ENCODE measurements at places on chromosomes 3 and 15.

- no peak for DNase-seq
Observed at GRCh38 chr3:133007601-133008000, 30.6 kb upstream of the TMEM108 start.

DNA sequence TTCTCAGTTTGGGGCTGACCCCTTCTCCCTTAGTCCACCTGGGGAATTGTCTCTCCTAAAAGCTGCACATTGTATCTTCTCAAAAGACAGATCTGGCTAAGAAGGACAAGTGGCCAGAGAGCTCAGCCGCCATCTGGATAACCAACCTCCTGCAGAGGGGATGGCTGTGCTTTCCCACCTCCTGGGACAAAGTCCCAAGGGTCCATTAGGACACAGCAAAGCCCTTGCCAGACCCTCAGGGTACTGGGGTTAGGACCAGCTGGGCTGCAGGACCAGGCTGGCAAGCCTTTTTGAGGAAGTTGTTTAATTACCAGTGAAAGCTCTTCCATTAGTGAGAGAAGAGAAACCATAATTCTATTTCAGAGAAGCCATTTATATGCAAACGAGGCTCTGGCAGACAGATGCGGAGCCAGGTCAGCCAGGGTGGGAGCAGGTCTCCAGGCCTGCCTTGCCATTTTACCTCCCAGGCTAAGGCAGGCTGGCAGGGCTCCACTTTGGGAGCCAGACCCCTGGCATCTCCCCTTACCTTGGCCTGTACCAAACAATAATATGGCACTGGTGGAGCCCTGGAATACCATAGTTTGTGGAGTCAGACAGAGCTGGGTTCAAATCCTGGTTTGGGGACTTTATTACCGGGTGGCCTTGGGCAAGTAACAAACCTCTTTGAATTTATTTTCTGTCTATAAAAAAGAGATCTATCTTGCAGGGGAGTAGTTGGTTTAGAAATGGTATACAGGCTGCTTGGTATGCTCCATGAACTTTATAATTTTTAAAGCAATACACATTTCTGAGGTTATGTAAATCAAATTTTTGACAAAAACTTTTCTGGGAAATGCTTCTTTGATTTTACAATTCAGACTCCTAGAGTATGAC, 17.9 kb downstream of the SHF start:
- DNase-seq: no peak

DNA sequence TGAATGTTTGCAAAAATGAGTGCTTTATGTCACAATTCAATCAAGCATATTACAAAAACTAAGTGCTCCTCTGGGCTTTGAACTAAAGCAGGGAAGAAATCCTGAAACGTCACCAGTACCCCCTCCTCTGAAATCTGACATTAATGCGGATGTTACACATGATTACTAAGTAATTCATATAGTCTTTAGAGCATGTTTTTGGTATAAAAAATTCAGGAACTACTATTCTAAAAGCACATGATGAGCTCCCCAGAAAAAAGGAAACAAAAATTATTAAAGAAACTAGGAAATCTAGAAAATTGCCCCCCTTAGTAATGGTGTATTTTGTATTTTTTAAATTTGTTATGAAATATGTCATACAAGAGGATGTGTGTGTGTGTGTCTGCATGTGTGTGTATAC, 87.7 kb downstream of the MYO5A start:
- no peak for DNase-seq

GRCh38 chr15:65346856-65347598, 30.8 kb downstream of the IGDCC3 start:
- no peak for DNase-seq

DNA sequence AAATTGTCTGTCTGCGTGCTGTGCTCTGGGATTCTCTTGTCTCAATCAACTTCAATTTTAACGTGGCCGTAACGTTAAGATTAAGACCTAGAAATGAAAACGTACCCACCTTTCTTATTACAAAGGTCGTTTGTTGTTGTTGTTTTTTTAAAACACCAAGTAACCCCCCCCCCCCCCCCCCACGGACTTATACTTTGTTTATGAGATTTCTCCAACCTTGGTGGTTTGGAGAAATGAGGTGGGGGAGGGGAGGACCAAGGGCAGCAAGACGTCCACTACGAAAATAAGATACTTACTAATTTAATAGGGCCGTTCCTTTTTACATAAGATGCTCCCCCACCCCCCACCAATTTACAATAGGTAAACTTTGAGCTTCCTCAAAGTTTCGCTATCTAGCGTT, 244.4 kb upstream of the TOPAZ1 start:
- no peak for DNase-seq

DNA sequence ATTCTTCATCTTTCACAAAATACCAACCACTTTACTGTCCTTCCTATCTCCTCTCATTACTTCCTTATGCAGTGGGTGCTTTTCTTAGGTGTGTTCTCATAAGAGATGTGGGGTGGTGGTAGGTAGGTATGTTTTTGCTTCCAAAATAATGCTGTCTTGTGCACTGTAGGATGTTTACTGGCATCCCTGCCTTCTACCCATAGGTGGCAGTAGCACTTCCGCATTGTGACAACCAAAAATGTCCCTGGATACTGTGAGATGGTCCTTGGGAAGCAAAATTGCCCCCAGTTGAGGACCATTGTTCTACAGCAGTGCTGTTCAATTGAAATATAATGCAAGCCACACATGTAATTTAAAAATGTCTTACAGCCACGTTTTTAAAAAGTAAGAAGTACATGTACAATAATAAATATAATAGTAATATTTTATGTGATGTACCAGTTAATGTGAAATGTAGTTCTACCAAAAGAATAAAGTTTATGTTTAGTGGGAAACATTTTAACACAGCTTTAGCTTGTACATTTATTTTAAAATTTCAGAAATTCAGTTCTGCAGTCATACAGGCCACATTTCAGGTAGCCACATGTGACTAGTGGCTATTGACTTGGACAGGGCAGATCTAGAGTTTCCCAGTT, 75.2 kb downstream of the NEO1 start:
- DNase-seq: no peak

DNA sequence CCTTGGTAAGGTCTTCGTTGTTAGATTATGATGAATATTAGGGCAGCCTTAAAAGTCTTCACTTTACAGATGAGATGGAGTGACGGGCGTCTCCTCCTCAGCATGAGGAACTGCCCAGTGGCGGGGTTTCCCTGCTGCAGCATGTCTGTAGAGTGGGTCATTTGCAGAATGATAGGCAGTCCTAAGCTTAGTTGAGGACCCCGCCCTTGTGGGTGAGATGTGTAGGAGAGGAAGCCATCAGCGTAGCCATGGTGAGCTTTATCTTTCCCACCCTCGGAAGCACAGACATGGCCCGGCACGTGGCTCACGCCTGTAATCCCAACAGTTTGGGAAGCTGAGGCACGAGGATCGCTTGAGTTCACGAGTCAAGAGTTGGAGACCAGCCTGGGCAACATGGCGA, 877 bp downstream of the NIT2 start:
- no peak for DNase-seq

GRCh38 chr3:32551496-32551895, 19.2 kb downstream of the DYNC1LI1 start:
- no peak for DNase-seq

GRCh38 chr15:83039206-83039605, 27.8 kb upstream of the C15orf40 start:
- DNase-seq: no peak

- DNase-seq: peak; percentile 86
Observed at GRCh38 chr3:121545574-121546455, at the start of gene POLQ. POLQ (minus strand) TSS chr3:121545988; CDS start chr3:121545877, 111 bp downstream.

GRCh38 chr3:42438758-42439157, 28.3 kb upstream of the LYZL4 start:
- DNase-seq: no peak

- no peak for DNase-seq
Observed at GRCh38 chr3:141578202-141578973, 91.6 kb downstream of the RASA2 start.

DNA sequence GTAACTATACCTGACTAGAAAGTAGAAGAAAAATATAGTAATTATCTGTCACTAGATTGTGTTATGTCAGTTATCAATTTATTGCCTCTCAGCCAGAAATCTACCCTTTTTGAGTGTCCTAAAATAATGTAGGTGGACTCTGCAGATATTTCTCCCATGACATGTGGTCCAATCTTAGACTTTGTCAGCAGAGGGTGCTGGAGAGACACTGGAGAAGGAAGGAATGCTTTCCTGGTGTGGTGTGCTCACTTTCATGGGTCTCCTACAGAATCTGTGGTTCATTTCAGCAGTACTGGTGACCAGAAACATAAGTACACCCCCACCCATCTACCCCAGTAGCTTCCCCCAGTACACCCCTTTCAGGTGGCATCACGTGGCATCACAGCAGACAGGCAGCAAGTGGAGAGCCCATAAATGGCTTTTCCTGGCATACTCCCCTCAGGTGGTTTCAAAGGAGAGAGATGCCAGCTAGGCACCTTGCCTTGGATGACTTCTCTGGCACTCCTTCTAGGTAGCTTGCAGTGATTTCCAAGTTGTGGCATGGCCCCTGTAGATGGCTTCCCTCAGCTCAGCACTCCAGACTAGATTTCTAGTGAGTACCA, 114.7 kb downstream of the GADL1 start:
- DNase-seq: no peak

DNA sequence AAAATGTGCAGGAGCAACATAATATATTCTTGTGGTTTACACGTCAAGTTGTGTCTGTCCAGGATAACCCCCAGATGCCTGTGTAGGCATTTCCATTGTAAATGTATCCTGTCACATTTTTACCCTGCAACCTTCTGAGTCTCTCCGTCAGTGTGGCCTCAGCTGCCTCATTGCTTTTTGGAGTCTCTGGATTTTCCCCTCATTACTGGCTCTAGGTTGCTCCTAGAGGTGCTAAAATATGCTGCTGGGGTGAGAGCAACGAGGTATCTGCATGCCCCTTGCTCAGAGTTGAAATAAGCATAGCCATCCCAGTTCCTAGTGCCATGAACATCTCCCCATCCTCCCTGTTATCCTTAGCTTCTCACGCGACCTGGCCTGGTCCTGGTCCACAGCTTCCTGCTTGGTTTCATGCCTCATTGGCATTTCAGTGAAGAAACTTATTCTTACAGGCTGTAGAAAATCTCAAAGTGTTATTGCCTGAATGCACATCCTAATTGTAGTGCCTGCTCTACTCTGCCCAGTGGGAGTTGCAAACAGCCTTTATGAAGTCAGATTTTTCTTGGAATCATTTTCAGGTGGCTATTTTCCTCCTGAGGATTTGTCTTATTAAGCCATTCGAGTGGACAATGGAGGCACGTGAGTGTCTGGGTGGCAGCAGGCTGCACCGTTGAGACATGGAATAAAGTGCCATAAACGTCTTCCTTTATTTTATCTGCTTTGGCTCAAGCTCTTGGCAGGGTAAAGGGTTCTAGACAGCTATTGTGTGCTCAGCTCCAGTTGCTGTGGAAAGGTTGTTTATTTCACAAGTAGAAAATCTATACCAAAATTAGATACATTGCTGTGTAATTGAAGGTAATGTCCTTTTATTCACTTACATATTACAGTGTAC, 33.2 kb downstream of the OXNAD1 start:
- no peak for DNase-seq

- DNase-seq: no peak
Observed at GRCh38 chr3:150286390-150287147, 121.5 kb upstream of the TSC22D2 start.

DNA sequence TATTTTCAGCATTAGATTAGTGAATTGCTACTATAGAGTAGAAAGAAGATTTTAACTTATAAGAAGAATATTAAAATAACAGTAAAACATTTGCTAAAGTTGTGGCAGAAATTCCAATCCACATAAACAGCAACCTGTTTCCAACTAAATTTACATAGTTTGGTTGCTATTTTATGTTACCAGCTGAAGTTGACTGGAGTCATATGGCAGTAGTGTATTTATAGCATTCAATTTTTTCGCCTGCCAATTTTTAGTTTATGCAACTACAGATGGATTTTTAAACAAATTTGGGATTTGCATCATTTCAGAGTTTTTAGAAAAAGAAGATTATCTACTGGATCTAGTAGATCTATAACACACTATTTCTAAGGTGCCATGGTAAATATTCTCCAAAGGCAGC, 332.5 kb upstream of the BCHE start:
- no peak for DNase-seq

Data from non-pigmented ciliary epithelial cell (primary cell).